Upper lobe of right lung (tissue), 1 donor: ENCODE measurements at places on chromosomes 13 and 19. TPM values are rescaled to one million over a fixed set of nuclear protein-coding genes. Genes with fewer than 3 reads are reported as not detected.

DNA sequence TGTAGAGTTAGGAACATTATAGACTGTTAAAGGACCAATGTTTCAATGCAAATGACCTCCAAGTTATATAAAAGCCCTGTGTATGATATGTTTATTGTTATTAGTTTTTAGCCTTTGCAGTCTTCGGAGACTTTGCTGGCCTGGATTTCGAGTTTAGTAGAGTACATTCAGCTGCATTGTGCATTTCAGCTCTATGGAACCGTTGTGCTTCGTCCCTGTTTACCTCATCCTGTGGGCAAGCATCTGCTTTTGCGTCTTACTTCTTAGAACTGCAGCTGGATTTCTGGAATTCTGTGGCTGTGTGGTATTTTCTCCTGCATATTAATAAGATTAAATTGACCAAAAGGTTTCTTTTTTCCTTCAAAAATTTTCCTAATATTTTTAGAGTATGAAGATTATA lies 138.6 kb downstream of the KCNRG start:
- no peak for DNase-seq

DNA sequence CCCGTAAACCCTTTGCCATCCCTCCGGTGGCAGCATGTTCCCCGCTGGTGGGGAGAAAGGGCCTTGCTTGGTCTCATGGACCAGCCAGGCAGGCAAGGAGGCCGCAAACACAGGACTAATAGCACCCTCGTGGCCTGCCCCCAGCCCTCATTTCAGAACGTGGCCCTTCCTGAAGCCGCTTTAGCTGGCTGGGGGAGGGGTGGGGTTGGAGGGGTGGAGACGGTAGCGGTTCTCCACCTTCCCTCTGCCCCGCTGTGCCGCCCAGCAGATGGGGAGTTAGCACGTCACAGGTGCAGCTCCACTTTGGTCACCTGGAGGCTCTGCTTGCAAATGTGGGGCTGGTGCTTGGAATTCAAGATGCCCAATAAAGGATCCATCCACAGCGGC lies 59.3 kb upstream of the URI1 start:
- no peak for DNase-seq

DNA sequence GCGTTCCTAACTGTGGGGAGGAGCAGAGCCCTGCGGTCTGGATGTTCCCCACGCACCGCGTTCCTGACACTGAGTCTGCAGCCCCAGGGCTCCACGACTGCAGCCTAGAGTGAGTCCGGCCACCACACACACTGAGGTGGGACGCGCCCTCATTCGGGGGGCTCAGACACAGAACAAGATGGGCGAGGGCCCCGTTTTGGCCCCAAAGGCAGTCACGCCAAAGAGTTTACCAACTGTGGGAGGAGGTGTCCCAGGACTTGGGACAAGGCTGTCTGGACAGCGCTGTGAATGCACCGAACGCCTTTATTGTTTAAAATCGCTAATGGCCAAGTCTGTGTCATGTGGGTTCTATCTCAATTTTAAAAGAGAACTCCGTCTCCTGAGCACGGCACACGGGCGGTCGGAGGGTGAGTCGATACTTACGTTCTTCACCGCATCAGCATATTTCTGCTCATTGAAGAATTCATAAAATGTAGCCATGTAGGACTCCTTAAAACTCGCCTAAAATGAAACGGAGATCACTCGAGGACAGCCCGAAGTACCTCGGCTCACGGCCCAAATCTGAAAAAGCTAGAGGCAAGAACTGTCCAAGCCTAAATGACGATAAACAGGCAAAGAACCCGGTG lies 35.2 kb upstream of the C13orf46 start:
- no peak for DNase-seq

- DNase-seq: no peak
Observed at GRCh38 chr13:110162866-110163658, 143.9 kb downstream of the COL4A1 start.

GRCh38 chr13:47218611-47219010 lies 321.8 kb upstream of the HTR2A start:
- DNase-seq: no peak

- DNase-seq: no peak
Observed at GRCh38 chr19:28554321-28555091, 658.4 kb downstream of the UQCRFS1 start.

GRCh38 chr13:39297664-39298171 lies 259.5 kb downstream of the NHLRC3 start:
- DNase-seq: no peak

GRCh38 chr19:56917998-56918397 lies 77.5 kb upstream of the PEG3 start:
- no peak for DNase-seq

GRCh38 chr19:35408284-35409171 lies 37.7 kb downstream of the GPR42 start:
- DNase-seq: no peak

DNA sequence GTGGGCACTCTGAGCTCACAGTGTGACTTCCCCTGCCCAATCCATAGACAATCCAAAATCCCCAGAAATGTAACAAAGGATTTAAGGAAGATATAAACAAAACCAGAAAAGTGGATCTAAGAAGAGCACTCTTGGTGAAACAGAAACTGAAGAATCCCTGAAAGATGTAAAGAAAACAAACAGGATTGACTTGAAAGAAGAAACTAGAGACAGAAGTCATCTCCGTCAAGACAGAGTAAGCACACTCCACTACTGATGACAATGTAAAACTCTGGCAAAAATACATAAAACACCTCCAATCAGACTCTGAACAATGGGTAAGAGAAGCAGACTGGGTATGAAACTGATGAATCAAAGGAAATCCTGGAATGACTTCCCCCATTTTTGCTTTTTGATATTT lies 13.5 kb downstream of the TUBGCP3 start:
- no peak for DNase-seq

GRCh38 chr19:58351558-58351878 lies 1.8 kb downstream of the A1BG start:
- DNase-seq: no peak

DNA sequence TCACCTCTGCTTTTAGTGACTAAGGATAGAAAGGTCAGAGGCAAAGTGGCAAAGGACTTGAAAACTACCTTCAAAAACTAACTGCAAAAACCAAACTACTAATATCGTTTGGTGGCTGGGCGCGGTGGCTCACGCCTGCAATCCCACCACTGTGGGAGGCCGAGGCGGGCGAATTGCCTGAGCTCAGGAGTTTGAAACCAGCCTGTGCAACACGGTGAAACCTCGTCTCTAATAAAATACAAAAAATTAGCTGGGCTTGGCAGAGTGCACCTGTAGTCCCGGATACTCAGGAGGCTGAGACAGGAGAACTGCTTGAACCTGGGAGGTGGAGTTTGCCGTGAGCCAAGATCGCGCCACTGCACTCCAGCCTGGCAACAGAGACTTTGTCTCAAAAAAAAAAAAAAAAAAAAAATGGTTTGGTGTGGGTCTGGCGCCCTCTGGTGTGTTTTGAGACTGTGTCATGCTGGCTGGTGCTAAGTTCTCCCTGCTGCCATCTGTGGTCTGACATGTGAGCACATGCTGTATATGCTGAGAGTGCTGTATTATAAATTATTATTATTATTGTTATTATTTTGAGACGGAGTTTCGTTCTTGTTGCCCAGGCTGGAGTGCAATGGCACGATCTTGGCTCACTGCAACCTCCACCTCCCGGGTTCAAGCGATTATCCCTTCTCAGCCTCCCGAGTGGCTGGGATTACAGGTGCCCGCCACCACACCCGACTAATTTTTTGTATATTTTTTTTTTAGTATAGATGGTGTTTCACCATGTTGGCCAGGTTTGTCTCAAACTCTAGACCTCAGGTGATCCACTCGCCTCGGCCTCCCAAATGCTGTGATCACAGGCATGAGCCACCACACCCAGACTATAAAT lies 36.0 kb upstream of the RNF17 start:
- no peak for DNase-seq

DNA sequence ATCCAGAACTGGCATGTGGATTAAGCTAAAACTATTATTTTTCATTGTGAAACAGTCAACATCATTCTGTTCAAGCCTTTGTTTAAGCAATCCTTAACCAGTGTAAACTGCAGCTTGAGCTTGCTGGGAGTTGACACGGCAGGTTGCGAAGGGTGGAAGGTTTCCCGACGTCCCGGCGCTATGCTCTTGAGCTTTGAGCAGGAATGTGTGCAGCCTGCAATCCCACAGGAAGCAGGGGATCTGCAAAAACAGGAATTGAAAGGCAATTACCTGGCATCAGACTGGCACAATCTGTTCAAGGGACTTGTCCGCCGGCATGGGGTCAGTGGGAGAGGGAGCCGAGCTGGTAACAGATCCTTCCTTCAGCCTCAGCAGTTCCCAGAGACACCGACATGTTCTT lies 586.7 kb upstream of the SGCG start:
- no peak for DNase-seq

DNA sequence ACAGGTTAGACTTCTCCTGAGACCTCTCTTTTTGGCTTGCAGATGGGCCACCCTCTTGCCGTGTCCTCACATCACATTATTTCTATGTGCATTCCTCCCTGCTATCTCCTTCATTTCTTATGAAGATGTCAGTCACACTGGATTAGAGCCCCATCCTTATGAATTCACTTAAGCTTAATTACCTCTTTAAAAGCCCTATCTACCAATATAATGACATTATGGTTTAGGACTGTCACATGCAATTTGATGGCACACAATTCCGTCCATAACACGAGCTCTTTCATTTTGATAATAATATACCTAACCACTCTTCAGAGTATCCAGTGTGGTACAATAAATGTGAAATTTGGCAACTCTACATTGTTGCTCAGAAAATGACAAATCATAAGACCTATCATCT lies 1037.3 kb downstream of the DIAPH3 start:
- DNase-seq: no peak

DNA sequence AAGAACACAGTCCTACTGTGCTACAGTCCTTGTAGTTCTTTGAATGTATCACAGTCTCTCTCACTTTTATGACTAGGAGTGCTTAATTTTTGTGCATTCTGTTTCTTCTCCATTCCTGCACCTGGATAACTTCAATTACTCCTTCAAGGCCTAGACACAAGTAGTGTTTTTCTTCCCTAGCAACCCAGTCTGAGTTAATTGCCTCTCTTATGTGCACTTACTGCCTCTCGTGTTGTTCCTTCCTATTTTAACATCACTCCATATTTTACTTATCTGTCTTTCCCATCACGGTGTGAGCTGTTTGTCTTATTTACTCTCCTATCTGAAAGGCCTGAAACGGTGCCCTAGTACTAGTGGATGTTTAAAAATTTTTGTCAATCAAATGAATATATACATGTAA lies 101.5 kb downstream of the HS6ST3 start:
- no peak for DNase-seq

GRCh38 chr19:21574607-21575006 lies 69.2 kb downstream of the ZNF429 start:
- no peak for DNase-seq

DNA sequence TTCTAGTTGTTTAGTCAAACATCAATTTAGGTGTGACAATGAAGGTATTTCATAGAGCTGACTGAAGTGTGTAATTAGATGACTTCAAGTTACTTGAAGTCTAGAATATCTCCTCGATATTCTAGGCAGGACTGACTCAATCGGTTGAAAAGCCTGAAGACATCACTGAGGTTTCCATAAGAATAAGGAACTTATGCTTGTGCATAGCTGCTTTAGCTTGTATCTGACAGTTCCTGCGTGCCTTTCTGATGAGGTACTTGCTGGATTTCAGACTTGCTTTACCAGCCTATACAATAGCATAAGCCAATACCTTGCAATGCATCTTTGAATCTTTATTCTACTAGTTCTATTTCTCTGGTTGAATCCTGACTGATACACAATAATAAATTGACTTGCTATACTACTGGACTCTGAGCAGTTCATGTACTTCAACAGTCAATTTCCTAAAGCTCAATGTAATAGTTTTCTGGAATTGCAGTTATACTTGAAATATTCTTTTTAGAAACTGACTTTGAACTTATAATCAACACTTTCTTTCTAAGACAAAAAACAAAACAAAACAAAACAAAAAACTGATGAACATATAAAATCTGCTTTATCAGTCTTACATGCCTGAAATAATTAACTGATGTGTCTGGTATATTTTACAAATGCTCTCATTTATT lies 1534.8 kb downstream of the SLITRK5 start:
- no peak for DNase-seq

- no peak for DNase-seq
Observed at GRCh38 chr13:111541752-111542529, 221.5 kb downstream of the TEX29 start.

- DNase-seq: no peak
Observed at GRCh38 chr13:37495046-37495445, 103.5 kb downstream of the POSTN start.

DNA sequence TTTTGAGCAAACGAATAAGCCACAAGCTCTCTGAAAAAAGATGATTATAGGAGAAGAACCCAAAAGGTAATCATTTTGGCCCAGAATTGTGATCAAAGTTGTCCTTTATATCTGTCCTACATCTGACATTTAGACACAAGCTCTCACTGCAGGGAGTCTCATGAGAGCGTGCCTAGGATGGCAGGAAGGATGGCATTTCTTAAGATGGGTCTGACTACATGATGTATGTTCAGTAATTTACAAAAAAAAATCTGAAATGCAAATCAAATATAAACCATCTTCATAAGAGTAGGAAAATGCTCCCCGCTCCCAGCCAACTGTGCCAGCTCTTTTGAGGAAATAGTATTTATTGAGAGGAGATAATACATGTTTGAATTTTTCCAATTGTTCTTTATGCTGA lies 81.0 kb upstream of the MBNL2 start:
- DNase-seq: no peak

DNA sequence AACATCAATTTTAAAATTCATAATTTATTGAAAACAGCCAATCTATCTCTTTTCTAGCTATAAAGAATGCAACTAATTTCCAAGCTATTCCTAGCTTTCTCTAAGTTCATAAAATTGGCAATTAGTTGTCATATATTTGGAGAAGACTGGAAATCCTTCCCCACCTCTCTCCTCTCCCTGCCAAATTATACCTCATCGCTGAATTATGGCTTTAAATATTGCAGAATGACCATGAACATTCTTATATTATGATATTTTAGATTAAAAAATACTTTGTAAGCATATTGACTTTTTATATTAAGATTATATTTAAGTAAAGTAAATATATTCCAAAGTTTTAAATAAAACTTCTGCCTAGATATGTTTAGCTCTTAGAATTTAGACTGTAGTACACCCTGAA lies 58.2 kb downstream of the ESD start:
- DNase-seq: no peak

DNA sequence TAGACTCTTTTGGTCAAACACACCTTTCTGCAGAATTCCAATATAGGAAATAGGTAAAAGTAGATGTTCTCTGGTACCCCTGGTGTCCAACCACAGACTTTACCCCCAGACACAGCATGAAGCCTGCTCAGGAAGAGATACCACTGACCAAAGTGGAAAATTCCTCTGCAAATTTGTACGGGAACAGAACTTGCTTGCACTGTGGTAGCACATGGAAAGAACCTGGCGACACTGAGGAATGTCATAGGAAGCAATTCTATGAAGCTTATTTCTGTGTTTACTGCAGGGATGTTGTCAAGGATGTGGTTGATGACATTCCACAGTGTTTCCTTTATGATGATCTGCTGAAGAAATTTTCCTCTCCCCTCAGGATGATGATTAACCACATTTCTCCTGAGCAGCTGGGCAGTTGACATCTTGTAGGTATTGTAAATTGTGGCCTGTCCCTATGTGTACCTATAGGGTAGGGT lies 48.9 kb upstream of the TNFSF11 start:
- DNase-seq: no peak

- DNase-seq: no peak
Observed at GRCh38 chr13:61094865-61095264, 320.8 kb downstream of the PCDH20 start.

Gene NCR1
- 1.5 TPM for total RNA-seq

Gene DHDH
- 3.0 TPM for total RNA-seq

Gene PLEKHA4
- total RNA-seq: 16.0 TPM

Gene ODAD3
- total RNA-seq: 0.49 TPM

Gene KIRREL2
- total RNA-seq: not detected

Gene NEK5
- total RNA-seq: 0.52 TPM

Gene LENG9
- total RNA-seq: 7.2 TPM

Gene ZNF708
- total RNA-seq: 14.7 TPM
